MG63 (cell line): ENCODE measurements at places on chromosomes 11 and 22.

GRCh38 chr11:9740202-9740883 lies 76.5 kb downstream of the SWAP70 start:
- no peak for DNase-seq

DNA sequence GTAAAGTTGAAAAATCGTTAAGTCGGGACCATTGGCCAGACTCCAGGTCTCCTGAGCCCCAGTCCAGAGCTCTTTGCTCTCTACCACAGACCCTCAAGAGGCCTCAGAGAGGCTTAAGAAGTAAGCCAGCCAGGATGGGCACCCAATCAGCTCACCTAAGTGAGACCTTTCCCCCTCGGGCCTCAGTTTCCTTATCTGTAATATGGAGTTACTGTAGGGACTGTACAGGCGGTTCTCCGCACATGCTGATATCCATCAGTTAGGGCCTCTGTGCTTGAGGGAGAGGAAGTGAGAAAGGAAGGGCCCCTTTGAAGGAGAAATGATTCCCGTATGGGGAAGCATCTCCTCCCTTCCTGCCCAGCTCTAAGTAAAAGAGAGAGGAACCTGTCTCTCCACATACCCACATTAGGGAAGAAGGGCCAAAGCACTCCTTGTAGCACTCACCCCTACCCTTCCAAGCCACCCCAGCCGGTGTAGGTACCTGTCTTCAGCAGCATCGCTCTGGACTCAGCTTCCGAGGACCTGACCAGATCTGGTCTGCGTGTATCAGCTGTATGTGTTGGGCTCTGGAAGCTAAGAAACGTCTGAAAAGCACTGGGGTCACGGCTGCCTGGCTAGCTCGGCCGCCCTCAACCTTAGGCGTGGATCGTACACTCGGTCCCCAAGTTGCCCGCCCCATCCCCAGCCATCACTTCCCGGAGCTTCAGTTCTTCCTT lies 653 bp downstream of the NAGA start:
- no peak for DNase-seq

GRCh38 chr11:33162831-33163230 lies 1.6 kb upstream of the CSTF3 start:
- DNase-seq = no peak

DNA sequence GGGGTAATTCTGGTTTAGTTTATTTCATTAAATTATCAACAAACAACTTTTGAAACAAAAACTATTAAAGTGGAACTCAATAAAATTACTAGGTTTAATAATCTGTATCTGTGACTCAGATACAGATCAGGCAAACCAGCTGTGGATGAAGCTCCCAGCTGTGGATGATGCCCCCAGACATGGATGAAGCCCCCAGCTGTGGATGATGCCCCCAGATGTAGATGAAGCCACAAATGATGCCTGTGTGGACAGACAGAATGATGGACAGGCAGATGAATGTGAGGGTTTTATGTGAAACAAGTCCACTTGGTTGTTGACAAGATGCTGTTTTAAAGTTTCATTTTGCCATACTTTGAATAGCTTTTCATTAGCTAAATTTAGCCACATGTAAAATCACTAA lies 5.8 kb upstream of the ZNF74 start:
- no peak for DNase-seq

- DNase-seq = peak; percentile 32
Observed at GRCh38 chr22:35539910-35540594, 579 bp upstream of the RASD2 start.

- DNase-seq = no peak
Observed at GRCh38 chr11:115132436-115133228, 371.6 kb downstream of the CADM1 start.

DNA sequence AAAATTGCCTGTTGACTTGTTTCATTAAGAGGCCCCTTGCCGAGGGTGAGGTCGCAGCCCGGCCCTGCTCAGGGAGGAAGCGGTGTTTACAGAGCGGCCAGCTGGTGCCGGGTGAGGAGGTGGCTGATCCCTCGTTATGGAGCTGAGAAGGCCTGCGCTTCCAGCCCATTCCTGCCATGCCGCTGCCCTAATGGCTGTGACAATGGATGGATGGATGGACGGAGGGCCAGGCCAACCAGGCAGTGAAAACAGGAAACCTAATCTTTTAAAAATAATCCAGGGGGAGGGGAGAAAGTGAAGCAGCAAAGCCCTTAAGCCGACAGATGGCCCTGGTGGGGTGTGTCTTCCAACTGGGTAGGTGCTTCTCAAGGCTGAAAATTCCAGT lies 38.5 kb downstream of the BCR start:
- peak; percentile 70 for DNase-seq

DNA sequence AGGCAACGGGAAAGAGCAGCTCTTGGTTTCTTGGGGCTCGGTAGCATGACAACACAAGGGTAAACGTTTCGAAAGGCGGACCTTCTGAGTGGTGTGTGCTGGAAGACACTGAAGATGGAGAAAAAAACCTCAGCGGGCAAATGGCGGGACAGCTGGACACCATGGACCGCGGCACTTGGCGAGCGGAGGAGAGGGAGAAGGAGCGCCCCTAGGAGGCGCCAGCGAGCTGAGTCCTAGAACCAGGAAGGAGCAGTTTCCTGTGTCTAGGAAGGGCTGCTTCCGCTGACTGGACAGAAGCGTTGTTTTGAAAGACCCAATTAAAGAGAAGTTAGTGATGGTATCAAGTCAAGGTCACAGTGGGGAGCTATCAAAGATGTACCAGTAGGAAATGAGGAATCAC lies 44.0 kb upstream of the OPCML start:
- DNase-seq = peak; percentile 12

DNA sequence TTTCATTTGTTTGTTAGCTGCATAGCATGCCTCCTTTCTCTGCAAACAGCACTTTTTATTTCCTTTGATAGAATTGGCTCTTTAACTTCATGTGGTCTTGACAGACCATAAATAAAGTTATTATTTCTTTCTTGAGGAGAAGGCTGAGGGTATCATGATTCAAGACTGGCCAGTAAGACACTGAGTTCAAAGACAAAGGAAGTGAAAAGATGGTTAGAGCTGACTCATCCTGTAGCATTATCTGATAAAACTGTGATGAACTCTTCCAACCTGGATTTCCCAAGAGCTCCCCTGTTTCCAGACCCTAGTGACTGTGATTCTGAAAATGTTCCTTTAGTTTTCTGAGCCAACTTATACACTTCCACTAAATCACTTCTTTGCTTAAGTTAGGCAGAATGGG lies 179.3 kb upstream of the FAT3 start:
- no peak for DNase-seq

- DNase-seq = no peak
Observed at GRCh38 chr11:125163431-125164063, 1.0 kb upstream of the PKNOX2 start.

GRCh38 chr11:47553406-47553743 lies 443 bp upstream of the CELF1 start:
- no peak for DNase-seq

GRCh38 chr11:36411202-36411640 lies 98.9 kb downstream of the TRAF6 start:
- no peak for DNase-seq

GRCh38 chr11:19460718-19461405 lies 220.1 kb upstream of the E2F8 start:
- DNase-seq = peak; percentile 19

DNA sequence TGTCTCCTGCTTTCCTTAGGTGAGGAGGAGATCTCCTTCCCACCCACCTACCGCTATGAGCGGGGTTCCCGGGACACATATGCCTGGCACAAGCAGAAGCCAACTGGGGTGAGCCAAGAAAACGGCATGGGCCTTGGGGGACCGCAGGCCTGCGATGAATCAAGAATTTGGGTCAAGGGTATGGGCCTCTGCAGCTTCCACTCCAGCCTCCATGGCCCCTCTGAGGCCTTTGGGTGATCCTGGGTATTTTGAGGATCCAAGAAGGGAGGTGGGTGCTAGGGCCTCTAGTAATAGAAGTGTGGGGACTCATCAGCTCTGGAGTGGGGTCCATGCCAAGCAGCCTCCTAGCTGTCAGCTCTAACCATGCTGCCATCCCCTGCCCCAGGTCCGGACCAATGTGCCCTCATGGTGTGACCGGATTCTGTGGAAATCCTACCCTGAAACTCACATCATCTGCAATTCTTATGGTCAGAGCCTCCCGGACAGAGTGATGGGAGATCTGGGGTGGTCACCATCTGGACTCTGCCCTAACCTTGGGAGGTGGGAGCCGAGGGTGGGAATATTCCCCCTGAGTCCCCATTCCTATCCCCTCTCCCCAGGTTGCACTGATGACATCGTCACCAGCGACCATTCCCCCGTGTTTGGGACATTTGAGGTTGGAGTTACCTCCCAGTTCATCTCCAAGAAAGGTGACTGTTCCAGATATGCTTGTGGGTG lies 8.6 kb downstream of the INPPL1 start:
- no peak for DNase-seq

DNA sequence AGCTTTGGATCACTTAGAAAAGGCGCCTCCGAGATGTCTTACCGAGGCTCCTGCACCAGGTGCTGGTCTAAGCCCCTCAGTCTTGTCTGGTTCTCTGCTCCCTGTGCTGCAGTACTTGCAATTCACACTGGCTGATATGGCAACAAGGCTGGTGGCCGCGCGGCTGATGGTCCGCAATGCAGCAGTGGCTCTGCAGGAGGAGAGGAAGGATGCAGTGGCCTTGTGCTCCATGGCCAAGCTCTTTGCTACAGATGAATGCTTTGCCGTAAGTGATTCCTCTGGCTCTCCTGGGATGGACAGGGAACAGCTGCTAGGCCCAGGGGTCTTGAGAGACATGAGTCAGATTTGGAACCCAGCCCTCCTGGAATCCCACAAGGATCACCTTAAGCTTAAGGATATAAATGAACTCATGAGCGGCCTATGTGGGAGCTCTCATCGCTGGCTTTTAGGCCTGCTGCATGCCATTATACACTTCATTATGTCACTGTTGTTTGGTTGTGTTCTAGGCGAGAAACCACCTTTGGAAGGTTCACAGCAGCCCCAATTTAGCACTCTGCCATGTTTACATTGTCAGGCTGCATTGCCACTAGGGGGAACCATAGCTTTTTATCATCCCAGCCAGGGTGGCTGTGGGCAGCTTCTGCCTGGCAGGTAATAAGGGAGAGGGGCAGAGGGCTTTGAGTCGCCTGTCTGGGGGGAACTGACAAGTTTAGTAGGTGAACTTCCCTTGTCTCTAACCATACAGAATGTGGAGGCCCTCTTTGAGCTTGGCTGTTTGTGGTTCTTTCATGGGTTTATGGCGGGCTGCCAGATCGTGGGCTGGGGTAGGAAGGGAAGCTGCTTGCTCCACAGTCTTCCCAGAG lies 8.5 kb downstream of the ACAD8 start:
- DNase-seq = no peak

GRCh38 chr11:10461276-10461790 lies 6.3 kb downstream of the AMPD3 start:
- DNase-seq = no peak

DNA sequence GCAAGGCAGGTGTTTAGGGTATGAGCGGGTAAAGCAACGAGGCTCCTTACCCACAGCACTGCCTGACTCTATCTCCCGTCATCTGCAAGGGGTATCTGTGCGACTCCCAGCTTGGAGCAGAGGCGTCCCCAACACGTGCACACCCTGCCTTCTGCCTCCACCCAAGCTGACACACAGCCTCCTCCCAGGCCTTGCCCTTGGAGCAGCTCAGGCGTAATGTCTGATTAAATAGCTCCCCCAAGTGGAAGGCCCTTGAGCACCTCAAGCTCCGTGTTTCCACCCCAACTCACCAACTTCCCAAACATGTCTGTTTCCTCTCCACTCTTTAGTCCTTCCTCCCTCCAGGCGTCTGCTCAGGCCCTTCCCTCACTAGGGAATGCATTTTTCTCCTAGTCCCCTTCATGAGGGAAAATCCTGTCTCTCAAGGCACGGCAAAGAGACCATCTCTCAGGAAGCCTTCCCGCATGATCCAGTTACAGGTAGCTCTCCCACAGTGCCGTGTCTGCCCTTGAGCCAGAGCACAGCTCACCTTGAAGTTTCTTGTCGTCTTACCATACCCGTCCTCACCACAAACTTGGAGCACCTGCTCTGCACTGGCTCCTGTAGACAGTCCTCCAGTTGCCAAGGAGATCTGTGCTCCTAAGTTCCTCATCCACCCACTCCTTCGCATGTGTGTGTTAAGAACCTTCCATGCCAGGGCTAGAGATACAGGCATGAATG lies 15.8 kb downstream of the CYB5R2 start:
- peak; percentile 37 for DNase-seq

DNA sequence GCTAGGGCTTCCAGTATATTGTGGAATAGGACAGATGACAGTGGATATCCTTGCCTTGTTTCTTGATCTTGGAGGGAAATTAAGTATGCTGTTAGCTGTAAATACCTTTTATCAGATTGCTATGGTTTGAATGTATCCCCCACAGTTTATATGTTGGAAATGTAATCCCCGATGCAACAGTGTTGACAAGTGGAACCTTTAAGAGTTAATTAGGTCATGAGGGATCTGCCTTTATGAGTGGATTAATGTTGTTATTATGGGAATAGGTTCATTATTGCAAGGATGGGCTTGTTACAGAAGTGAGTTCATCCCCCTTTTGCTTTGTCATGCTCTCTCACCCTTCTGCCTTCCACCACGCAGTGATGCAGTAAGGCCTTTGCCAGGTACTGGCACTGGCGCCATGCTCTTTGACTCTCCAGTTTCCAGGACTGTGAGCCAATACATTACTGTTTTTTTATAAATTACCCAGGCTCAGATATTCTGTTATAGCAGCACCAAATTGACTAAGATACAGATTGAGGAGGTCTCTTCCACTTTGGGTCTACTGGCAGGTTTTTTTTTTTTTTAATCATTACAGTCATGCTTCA lies 16.4 kb downstream of the CABIN1 start:
- DNase-seq = peak; percentile 60

DNA sequence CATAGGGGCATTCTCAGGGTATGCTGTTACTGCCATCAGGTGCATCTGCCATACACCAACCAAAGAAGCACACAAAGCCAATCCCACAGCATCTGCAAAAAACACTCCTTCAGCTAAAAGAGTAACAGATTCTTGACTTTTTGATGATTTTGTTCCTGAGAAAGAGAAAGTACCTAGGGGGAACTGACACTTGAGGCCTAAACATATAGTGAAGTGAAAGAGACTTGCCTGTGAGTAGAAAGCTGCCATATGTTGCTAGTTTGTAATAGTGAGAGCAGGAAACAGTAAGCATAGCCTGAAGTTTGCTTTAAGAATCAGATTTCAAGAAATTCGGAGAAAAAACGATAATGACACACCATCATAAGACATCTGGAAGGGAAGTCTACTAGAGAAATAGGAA lies 97.9 kb upstream of the CTSC start:
- DNase-seq = no peak

- DNase-seq = no peak
Observed at GRCh38 chr22:42942351-42942750, 72.6 kb downstream of the PACSIN2 start.
